NCI-H1417 treated with DMSO at 0.1 percent for 48 hours (cell line): ENCODE measurements at places on chromosomes 5 and 9.

GRCh38 chr9:131439224-131439623 lies 45.3 kb downstream of the PRRC2B start:
- DNase-seq: no peak

DNA sequence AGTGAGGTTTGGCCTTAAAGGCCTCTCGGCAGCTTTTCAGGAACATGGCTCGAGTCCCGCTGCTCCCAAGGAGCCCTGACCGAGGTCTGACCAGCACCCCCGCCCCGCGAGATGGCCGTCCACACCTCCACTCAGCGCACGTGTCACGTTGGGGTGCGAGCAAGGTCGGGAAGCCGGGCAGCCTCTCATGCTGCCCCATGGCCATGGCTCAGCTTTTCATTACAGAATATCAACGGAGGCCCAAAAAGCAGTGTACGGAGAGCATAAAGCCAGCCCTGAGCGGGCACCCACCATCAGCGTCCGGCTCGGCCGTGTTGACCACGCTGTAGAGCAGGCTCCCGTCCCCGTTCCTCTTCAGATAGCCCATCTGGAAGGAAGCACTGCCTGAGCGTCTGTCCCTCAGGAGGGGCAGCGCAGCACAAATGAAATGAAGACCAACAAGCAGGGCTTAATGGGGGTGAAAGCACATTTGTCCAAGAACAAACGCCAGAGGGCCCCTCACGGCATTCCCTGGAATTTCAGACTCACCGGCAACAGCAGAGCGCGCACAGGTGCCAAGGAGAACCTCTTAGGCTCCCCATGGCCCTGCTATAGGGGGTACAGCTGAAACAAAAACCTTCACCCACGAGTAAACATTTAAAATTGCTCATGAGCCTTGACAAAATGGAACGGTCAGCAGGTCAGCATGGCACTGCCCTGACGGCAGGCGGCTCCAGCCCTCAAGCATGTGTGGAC lies 11.6 kb downstream of the BRD9 start:
- no peak for DNase-seq

- no peak for DNase-seq
Measured at GRCh38 chr5:67290655-67291054, 94.1 kb upstream of the CD180 start.

DNA sequence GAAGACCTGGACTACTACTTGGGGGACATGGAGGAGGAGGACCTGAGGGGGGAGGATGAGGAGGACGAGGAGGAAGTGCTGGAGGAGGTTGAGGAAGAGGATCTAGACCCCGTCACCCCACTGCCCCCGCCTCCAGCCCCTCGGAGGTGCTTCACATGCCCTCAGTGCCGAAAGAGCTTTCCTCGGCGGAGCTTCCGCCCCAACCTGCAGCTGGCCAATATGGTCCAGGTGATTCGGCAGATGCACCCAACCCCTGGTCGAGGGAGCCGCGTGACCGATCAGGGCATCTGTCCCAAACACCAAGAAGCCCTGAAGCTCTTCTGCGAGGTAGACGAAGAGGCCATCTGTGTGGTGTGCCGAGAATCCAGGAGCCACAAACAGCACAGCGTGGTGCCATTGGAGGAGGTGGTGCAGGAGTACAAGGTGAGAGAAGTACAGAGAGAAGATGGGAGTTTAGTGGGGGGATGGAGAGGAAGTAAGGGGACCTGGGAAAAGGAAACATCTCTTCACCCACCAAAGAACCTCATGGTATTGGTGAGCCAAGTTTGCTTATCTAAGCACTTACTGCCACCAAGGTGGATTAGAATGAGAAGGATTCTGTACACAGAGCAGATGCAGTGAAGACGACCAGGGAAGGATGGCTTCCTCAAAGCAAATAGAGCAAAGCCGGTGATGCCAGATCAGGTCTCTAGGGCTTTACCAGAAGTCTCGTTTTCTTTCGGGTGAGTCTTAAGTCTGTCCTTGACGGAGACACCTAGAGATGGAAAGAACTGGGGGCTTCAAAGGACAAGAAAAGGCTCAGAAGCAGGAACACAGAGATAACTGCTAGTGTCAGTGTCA lies 1.5 kb downstream of the TRIM41 start:
- DNase-seq: no peak

DNA sequence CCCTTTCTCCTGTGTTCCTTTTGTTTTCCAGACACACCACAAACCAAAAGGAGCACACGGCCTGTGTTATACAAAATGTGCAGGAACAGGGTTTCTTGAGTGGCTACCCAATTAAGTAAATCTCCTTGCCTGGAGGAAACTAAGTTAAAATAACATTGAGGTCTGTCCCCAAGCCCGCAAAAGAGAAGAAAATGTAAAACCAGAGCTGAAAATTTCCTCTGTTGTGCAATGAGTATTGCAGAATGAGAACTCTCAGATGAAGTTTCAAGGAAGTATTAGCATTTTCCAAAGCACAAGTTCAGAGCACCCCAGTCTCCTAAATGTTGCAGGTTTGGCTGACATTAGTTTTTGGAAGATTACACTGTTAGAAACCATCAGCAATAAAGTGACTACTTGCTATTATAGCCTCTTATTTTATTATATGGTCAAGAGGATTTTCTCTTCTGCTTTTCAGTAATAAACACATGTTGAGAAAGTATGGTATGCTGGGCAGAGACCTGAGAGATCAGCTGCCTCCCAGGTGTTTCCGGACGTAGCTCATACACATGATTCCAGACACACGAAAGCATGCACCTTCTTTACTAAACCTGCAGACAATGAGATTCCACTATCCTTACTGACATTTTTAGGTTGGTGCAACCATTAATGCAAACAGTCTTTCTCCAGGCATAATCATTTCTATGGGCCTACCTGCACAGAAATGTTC lies 161.3 kb downstream of the SNCAIP start:
- DNase-seq: no peak
